Pericardium fibroblast (primary cell): ENCODE measurements at places on chromosomes 1 and 21. TPM values are rescaled to one million over a fixed set of nuclear protein-coding genes. Genes with fewer than 3 reads are reported as not detected.

ACTN2 gene
- total RNA-seq = 2.1 and 2.2 TPM in 2 replicates

CD2 gene
- total RNA-seq = not detected in 2 replicates

C1orf226 gene
- total RNA-seq = 0.77 and 1.8 TPM in 2 replicates

KRTAP7-1 gene
- not detected in 2 replicates for total RNA-seq

ELAPOR1 gene
- total RNA-seq = not detected in 2 replicates

AIM2 gene
- not detected in 2 replicates for total RNA-seq

RIMKLA gene
- not detected in 2 replicates for total RNA-seq

NOS1AP gene
- total RNA-seq = 2.0 TPM in 1 of 2 replicates, not detected in the other

C1orf141 gene
- not detected in 2 replicates for total RNA-seq

TMPRSS2 gene
- total RNA-seq = not detected in 2 replicates

SFN gene
- not detected in 2 replicates for total RNA-seq
